DMS79 (cell line): ENCODE measurements at places on chromosomes 16 and 17.

GRCh38 chr16:51151435-51151960 lies 428 bp upstream of the SALL1 start:
- DNase-seq: peak; percentile 20

DNA sequence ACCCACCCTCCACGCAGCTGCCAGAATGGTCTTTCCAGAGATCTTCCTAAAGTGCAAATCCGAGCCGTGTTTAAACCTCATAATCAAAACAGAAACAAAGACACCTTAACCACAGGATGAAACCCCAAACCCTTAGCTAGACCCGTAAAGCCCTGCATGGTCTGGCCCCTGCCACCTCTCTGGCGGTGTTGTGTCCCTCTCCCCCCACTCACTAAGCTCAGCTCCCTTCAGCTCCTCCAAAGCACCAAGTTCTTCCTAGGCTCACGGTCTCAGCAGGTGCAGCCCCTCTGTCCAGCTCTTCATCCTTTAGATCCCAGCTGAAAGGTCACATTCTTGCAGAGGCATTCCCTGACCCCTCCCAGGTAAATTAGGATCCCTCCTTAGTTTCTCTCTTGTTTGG lies 4.4 kb upstream of the NXPH3 start:
- DNase-seq: no peak

DNA sequence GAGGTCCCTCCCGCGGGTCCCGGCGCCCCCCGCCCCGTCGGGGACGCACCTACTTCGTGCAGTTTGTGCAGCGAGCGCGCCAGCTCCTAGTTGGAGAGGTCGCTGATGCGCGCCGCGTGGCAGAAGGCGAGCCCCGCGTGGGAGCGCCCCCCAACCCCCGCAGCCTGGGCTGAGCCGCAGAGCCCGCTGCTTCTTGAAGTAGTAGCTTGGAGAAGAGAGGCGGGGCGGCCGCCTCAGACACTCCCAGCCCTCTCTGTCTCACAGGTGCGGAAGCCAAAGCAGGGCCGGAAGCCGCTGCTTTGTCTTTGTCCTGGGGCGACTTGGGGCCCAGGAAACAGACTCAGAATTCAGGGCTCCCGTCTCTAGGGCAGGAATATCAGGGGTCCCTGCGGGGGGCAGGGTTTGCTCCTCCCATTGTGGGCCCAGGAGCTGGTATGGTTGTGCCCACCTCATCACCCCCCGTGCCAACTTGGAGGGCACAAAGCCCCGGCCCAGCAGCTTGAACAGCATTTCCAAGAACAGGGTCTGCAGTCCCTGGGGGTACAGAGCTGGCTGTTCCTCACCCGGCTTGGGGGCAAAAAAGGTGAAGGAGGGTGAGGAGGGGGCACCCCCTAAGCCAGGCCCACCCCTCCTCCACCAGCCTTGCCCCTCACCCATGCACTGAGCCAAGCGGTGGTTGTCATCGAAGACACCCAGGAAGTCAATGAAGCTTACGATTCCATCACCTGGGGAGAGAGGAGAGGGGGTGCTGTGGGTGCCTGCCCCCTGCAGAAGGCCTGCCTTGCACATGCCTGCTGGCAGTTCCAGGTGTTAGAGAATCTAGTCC lies 13.5 kb downstream of the SPATA32 start:
- DNase-seq: peak; percentile 62

- DNase-seq: no peak
Observed at GRCh38 chr16:8730335-8730915, 56.0 kb downstream of the ABAT start.

GRCh38 chr17:42920922-42921321 lies 20.3 kb downstream of the G6PC1 start:
- DNase-seq: peak; percentile 55

GRCh38 chr16:27374804-27375425 lies 27.1 kb upstream of the IL21R start:
- no peak for DNase-seq

- peak; percentile 7 for DNase-seq
Observed at GRCh38 chr17:40696651-40697072, 6.9 kb downstream of the KRT24 start.

DNA sequence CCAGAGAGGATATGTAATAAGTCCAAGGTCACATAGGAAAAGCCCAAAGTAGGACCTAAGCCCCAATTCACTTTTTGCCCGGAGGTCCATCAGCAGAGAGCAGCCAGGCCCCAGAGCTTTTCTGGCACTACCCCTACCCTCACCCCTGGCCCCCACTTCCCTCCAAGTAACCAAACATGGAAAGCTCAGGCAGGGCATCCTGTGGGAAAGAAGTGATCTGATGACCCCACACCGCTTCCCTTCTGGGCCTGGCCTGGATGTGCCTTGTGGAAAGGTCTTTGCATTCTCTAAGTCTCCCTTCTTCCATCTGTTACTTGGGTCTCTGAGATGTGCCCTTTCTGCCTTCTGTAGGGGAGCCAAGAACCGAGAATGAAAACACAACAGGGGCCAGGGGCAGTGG lies 136.9 kb downstream of the TMEM132E start:
- DNase-seq: no peak

DNA sequence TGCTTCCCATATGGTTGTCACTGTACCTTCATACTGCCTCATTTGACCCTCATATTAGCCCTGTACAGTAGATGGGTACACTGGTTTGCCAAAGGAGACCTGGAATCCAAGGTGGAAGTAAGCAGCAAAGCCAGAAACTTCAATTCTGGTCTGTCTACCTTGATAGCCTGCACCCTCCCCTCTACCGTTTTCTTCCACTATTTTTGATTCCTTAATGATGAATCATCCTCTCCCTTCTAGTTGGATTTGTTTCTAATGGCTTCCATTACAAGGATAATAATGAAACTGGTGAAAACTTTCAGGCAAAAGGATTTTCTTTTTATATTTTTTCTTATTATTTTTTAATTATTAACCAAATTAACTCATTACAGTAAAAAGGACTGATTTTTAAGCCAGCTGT lies 17.3 kb downstream of the TAC4 start:
- no peak for DNase-seq

DNA sequence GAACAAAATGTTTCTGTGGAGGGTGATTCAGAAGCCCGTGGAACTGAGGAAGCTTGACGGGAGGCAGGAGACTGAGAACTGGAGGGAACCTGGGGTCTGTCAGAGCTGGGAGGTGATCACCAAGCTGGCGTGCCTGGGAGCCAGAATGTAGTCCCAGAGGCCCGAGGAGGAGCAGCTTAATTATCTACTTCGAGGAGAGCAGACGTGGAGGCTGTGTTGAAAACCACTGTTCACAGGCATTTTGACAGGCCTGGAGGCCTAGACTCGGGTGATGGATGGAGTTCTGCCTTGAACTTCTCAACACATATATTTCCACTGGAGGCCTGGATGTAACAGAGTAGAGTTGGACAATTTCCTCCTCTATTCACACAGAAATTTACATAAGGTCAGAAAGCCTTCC lies 177.7 kb upstream of the SALL1 start:
- DNase-seq: no peak

DNA sequence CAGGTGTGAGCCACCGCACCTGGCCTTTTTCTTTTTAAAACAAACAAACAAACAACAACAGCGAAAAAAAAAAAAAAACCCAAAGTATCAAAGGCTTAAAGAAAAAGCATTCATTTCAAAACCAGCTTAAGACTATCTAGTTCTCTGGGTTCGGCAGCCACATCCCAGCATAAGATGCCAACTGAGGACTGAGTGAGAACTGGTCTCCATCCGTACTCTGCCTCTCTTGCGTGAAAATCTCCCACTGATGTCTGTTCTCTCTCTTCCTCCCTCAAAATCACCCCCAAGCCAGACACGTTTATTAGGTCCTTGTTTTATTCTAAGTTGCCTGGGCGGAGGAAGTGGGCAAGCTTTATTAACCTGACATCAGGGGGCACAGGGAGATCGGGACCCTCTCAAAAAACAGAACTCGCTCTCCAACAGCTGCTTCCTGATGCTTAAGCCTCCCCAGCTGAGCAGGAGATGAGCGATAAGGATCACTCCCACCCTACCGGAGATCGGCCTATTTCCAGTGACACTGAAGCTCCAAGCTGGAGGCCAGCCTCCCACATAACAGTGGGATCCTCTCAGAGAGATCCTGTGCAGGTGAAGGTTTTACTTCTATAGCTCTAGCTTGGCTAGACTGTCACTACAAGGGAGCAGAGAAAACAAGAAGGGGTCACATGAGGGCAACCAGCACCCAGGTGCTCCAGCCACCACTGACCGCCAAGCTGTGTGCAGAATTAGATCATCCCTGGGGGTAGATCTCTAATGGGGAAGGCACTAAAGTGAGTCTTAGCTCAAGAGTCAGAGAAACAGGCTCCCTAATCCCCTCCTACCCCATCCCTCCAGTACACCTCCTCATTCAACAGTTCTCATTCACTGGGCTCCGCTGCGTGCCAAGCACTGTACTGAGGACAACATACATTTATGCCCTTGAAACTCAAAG lies 13.6 kb downstream of the CDC42EP4 start:
- DNase-seq: no peak

- no peak for DNase-seq
Observed at GRCh38 chr16:51201604-51202003, 50.5 kb upstream of the SALL1 start.

DNA sequence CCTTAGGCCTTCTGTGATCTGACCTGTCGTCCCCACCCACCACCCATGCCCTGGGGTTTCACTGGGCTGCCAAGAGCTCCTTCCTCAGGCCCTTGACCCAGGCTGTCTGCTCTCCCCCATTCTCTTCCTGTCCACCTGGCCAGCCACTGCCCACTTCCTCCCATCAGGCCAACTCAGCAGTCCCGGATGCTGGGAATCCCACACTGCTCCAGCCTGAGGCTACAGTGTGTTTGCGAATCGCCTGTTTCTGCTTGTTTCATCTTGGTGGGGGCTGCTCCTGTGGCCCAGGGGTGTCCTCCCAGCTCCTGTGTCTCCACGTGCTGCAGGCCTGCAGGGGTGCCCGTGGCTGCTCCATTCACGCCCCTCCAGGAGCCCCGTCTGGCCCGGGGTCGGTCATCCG lies 839 bp upstream of the METRN start:
- DNase-seq: no peak

DNA sequence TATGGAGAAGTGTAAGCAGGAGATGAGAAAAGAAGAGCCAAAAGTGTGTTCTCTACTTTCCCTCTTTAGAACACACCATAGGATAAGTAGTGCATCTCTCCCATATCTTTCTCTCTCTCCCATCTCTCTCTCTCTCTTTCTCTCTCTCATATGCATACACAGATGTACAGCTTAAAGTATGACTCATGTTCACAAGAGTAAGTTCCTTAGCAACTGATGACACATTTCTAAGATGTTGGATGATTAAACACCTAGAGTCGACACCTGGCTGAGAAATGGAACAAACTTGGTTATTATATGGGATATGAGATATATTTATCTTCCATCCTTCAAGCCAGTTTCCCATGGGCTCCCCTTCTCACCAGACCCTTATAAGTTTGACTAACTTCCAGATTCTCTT lies 113.5 kb downstream of the TMEM132E start:
- no peak for DNase-seq

GRCh38 chr17:7336240-7337175 lies at the start of gene ACAP1:
Gene ACAP1 (plus strand): TSS chr17:7336529. CDS start chr17:7336735, 206 bp downstream.
- no peak for DNase-seq

DNA sequence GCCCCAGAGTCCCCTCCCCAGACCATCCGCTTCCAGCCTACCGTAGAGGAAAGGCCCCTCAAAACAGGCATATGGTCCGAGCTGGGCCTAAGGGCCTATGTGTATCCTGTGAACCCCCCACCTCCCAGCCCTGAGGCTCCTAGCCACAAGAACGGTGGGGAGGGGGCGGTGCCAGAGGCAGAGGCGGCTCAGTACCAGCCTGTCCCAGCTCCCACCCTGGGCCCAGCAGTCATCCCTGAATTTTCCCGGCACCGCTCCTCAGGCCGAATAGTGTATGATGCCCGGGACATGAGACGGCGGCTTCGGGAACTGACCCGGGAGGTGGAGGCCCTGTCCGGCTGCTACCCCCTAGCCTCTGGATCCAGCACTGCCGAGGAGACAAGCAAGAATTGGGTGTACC lies 1.1 kb downstream of the SPEM1 start:
- no peak for DNase-seq

GRCh38 chr17:45311760-45312476 lies 4.9 kb downstream of the MAP3K14 start:
- no peak for DNase-seq

- no peak for DNase-seq
Observed at GRCh38 chr17:67810464-67810863, 14.8 kb upstream of the BPTF start.

DNA sequence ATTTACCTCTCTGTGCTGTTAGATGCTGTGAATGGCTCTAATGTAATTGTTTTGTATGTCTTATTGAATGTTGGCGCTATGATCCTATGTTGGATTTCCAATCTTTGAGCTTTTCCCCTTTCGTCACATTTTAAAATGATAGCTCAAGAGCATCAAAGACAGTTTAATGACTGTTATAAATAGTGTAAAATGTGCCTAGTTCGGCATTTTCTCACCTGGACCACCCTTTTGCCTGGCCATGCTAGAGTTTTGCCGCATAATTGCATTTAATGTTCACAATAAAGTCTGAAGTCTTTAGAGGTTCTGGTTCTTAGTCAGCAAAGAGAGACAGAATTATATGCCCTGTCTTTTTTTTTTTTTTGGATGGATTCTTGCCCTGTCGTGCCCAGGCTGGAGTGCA lies 155.2 kb downstream of the SNX29 start:
- DNase-seq: no peak

- DNase-seq: peak; percentile 81
Observed at GRCh38 chr17:38608648-38609047, 2.9 kb upstream of the SRCIN1 start.

- DNase-seq: no peak
Observed at GRCh38 chr17:65167566-65167965, 30.4 kb downstream of the RGS9 start.

- no peak for DNase-seq
Observed at GRCh38 chr17:49390548-49391324, 23.9 kb downstream of the PHB1 start.

DNA sequence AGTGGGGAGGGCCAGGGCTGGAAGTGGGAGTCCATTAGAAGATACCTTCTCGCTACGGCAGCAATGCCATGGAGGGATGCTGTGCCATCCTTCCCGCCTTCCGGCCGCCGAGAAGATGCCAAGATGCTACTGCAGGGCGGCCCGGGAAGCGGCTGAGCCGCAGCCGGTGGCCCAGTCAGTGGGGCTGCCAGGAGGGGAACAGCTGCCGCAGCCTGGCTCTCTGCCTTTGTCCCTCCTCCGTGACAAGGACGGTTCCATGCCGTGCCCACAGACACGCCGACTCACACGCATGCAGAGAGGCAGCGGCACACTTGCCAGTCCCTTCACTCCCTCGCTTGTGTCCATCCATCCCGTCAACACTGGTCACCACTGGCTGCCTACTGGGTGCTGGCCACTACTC lies 20.2 kb upstream of the NCBP3 start:
- DNase-seq: no peak

DNA sequence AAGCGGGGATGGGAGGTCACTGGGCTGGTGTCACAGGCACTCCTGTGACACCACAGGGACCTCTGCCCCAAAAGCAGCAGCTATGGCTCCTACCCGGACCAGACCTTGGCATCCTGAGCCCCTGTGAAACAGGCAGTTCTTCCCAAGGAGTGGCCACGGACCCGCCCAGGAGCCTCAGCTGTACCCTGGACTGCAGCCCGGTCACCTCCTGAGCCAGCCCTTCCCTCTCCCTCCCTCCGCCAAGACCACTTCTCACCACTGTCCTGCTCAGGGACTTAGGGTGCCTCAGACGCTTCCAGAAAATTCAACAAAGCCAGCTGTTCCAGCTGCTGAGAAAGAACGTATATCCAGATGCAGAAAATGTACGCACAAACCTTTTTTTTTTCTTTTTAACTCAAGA lies 13.9 kb upstream of the NCBP3 start:
- no peak for DNase-seq
